ENCODE measurements at places on chromosomes 4 and X. TPM values are rescaled to one million over a fixed set of nuclear protein-coding genes. Genes with fewer than 3 reads are reported as not detected.

DNA sequence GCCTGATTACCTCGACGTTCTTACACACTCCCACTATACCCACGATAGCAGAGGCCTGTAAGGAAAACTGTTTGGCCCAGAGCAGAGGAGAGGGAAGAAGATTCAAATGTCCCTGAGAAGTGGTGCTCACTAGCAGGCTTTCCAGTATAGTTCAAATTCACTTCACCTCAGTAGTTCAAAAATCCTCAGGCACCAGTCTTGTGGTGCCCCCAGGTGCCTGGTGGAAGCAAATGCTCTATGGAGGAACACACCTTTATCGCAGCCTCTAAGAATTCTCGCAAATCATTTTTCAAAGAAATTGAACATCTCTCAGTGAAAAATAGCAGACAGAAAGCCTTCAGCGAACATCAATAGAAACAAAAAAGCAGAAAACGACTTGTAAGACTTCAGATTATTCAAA lies 12.2 kb upstream of the MTMR1 start:
- DNase-seq = no peak
- no peak overlapping the region for H3K27ac ChIP-seq
- no peaks in the 10 kb centered on the region for H3K36me3 ChIP-seq
- no peak overlapping the region for H3K4me3 ChIP-seq
- no peaks in the 10 kb centered on the region for H3K27me3 ChIP-seq
- H3K4me1 ChIP-seq = no peaks in the 10 kb centered on the region

GRCh38 chr4:187075514-187075913 lies 351.9 kb upstream of the FAT1 start:
- no peaks in the 10 kb centered on the region for H3K4me1 ChIP-seq
- H3K36me3 ChIP-seq = no peaks in the 10 kb centered on the region
- H3K27ac ChIP-seq = no peak overlapping the region
- no peak for DNase-seq
- H3K4me3 ChIP-seq = no peak overlapping the region

DNA sequence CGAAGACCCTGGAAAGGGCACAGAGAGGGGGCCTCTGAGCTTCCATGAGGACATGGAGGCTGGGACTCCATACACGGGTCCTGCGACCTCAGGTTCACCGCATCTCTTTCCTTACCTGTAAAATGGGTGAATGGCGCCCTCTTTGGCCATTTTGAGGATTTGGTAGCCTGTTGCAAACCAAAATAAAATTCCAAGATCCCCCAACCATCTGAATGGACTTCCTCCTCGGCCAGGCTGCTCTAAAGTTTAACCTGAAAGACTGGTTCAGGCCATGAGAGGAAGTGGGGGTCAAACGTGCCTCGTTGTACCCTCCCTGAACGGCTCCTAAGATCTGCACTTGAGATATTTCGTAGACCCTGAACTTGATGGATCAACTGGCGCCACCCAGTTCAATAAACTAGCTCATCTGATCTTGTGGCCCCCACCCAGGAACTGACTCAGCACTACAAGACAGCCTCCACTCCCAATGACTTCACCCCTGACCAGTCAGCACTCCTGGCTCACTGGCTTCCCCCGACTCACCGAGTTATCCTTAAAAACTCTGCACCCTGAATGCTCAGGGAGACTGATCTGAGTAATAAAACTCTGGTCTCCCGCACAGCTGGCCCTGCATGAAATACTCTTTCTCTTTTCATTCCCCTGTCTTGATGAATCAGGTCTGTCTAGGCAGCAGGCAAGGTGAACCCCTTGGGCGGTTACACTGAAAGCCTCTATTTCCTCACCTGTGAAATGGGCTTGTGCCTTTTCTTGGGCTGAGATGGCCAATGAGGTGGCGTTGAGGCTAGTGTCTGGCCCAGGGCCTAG lies 32.9 kb upstream of the GPR78 start:
- H3K4me1 ChIP-seq = no peaks in the 10 kb centered on the region
- H3K27ac ChIP-seq = no peak overlapping the region
- H3K4me3 ChIP-seq = no peak overlapping the region
- H3K27me3 ChIP-seq = no peaks in the 10 kb centered on the region

Gene PDCL2
- not detected for total RNA-seq

Gene ESX1
- total RNA-seq = not detected

GRCh38 chrX:39012621-39013111 lies 211.4 kb downstream of the MID1IP1 start:
- H3K4me1 ChIP-seq = no peaks in the 10 kb centered on the region
- no peak overlapping the region for H3K4me3 ChIP-seq
- H3K36me3 ChIP-seq = no peaks in the 10 kb centered on the region
- DNase-seq = no peak

DNA sequence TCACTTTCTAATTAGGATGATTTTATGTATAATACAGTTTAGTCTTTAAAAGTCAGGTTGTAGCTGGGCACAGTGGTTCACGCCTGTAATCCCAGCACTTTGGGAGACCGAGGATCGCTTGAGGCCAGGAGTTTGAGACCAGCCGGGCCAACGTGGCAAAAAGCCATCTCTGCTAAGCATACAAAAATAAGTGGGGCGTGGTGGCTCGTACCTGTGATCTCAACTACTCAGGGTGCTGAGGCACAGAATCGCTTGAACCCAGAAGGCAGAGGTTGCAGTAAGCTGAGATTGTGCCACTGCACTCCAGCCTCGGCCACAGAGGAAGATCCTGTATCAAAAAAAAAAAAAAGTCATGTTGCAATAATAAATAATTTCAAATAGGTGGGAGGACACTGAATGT lies 364.2 kb downstream of the BMPR1B start:
- H3K27ac ChIP-seq = no peak overlapping the region
- no peaks in the 10 kb centered on the region for H3K36me3 ChIP-seq
- H3K4me1 ChIP-seq = no peaks in the 10 kb centered on the region
- no peak overlapping the region for H3K4me3 ChIP-seq
- no peaks in the 10 kb centered on the region for H3K27me3 ChIP-seq
- no peak for DNase-seq

DNA sequence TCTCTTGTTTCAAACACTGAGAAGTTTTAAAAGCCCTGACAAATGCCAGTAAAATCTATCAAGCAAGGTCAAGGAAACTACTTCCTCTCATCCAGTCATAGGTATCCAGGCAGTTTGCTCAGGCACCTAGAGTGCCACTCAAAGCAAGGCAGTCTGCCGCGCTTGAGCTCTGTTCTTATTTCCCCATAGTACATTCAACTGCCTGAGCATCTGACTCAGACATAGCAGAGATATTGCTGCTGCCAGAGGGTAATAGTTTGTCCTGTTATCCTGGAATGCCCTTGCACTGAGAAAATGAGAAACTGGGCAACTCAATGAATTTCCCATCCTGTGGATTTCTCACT lies 16.1 kb upstream of the ATP8A1 start:
- no peak overlapping the region for H3K4me3 ChIP-seq
- H3K4me1 ChIP-seq = peaks cover 5% of the 10 kb centered on the region
- H3K27me3 ChIP-seq = no peaks in the 10 kb centered on the region
- H3K27ac ChIP-seq = no peak overlapping the region
- H3K36me3 ChIP-seq = no peaks in the 10 kb centered on the region
- DNase-seq = peak; percentile 80

Gene PLAC8
- total RNA-seq = not detected

- H3K4me1 ChIP-seq = no peaks in the 10 kb centered on the region
- H3K27ac ChIP-seq = no peak overlapping the region
- H3K36me3 ChIP-seq = no peaks in the 10 kb centered on the region
- H3K27me3 ChIP-seq = no peaks in the 10 kb centered on the region
- no peak for DNase-seq
These were observed 95.6 kb downstream of the ADAMTS3 start for GRCh38 chr4:72473434-72473900.

DNA sequence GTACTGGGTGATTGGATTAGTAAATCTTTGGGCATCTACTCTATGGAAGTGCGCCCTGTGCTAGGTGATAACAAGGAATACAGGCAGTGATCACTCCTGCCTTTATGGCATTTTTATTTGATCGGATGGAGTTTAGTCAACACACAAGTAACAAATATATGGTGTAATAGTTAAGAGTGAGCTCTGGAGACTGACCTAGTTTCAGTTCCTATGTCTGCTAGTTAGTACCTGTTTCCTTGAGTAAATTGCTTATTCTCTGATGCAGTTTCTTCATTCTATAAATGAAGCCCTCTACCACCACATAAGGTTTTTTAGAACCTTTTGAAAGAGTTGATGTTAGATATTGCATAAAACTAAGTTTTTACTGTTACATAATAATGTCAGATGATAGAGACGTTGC lies 134.6 kb downstream of the KDM6A start:
- H3K27me3 ChIP-seq = no peaks in the 10 kb centered on the region
- H3K4me3 ChIP-seq = no peak overlapping the region
- H3K27ac ChIP-seq = no peak overlapping the region
- no peaks in the 10 kb centered on the region for H3K36me3 ChIP-seq
- no peak for DNase-seq
